ENCODE measurements at places on chromosomes 6 and 20. TPM values are rescaled to one million over a fixed set of nuclear protein-coding genes. Genes with fewer than 3 reads are reported as not detected.

DNA sequence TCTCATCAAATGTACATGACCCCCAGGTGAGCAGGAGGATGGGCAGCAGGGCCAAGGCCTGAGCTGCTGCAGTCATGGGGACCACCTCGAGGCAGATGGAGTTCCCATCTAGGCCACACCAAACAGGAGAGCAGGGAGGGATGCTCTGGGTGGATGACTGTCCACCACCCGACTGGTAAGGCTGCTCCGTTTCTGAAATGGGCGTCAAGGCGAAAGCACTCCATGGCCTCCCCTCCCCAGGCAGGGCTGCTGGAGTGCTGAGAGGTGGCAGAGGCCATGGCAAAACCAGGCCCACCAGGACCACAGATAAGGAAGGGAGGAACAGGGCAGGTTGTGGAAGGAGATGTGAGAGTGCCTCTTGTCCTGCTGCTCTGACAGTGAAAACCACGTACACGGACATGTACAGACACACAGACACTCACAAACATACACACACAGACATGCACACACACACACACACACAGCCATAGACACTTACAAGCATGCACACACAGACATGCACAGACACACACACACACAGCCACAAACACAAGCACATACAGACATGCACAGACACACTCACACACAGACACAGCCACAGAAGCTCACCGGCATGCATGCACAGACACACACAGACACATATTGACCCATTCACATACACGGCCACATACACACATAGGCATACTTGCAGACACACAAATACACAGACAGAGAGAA is 93.2 kb downstream of the PSMG4 start:
- DNase-seq, result no peak

DNA sequence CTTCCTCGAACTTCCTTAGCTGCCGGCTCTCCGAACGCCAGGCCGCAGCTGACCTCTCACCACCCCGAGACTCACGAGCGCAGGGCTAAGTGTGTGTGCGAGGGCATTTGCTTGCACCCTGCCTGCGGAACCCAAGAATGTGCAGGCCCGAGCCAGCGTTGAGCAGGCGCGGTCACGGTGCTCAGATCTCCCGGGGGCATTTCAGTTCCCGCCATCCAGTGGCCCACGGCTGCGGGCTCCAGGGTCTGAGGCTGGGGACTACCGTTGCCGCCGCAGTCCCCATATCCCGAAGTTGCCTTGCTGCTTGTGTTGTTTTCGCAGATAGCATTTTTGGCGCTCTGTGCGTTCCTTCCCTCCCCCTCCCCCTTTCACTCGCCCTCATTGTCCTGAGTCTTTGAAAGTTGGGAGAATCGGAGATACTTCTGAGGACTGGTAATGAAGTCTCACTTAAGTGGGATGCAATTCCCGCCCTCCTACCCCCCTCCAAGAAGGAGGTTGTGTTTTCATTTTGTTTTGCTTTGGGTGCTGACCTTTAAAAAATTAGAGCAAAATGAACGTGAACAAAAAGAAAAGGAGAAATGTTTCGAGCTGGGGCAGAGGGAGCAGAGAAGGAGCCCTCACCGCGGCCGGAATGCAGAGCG is 1.7 kb downstream of the NR2E1 start:
- no peak for DNase-seq

GRCh38 chr6:37994223-37994622 is 174.7 kb downstream of the ZFAND3 start:
- DNase-seq, result no peak

GRCh38 chr6:85544776-85545175 is 48.9 kb downstream of the SNX14 start:
- no peak for DNase-seq

DNA sequence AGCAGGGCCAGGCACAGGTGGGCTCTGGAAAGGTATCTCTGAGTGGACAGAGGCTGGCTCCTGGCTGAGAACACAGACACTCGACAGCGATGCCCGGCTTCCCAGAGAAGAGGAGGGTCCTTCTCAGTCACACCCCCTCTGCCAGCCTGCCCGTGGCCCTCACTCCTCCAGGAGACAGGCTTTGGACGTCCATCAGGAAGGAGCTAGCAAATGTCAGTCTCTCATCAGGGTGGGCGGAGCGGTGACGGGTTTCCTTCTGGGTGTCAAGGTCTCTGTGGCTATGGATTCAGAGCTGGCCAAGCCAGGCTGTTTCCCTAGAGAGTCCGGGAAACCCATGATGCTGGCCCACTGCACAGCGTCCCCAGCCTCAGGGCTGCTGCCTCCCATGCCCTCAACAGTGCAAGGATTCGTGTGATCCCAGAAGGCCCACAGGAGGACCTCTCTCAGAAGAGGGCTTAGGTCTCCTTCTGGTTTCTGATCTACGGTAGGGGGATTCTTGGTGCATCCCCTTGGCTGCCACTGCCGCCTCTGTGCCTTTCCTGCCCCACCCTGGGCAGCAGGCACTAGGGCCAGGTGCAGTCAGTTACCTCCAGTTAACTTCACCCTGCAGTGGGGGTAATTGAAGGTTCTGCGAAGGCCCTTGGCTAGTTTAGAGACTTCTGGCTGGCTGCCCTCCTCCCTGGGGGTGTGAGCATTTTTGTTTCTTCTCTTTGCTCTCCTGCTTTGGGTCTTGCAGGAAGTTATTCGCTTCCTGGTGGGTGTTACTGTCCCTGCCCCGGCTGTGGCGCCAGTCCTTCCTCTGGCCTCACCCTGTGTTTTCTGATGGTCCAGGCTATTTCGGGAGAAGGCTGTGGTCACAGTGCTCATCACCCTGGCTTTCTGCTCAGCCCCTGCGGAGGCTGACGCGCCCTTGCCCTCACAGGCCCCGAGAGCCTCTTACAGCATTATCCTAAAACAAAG is 80.2 kb downstream of the CDH4 start:
- DNase-seq, result no peak

DNA sequence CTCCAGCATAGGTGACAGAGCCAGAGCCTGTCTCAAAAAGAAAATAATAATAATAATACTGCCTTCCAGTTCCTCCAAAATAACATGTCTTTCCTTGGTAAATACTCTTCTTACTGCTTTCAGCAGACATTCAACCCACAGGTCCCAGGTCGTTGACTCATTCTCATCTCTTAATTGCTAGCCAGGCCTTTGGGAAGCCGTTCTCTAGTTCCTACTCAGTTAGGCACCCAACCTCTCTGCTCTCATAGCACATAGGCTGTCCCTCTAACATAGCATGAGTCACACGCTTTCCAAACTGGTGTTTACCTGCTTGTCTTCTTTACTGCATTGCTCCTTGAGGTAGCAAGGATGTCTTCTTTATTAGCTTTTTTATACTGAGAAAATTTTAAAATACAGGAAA is 98.8 kb downstream of the LAMA2 start:
- DNase-seq, result no peak

- no peak for DNase-seq
These were observed 620 bp upstream of the DEK start for GRCh38 chr6:18264923-18265377.

GRCh38 chr20:8527998-8528723 is 396.1 kb downstream of the PLCB1 start:
- DNase-seq, result no peak

Gene LY6G5C
- 5.0 TPM for polyA plus RNA-seq

Gene ZNF334
- 1.1 TPM for polyA plus RNA-seq

Gene MANEA
- polyA plus RNA-seq, result 4.6 TPM

Gene CGA
- polyA plus RNA-seq, result 0.41 TPM

Gene ULBP2
- 1.1 TPM for polyA plus RNA-seq

Gene PERP
- polyA plus RNA-seq, result 35.9 TPM
